ENCODE measurements at places on chromosomes 7 and 10. TPM values are rescaled to one million over a fixed set of nuclear protein-coding genes. Genes with fewer than 3 reads are reported as not detected.

The HOXA3 gene
- total RNA-seq = 2.9 TPM

The STAG3 gene
- 0.84 TPM for total RNA-seq

The NKX2-3 gene
- total RNA-seq = not detected

The ORAI2 gene
- total RNA-seq = 38.8 TPM

The ITIH2 gene
- not detected for total RNA-seq

The PHKG1 gene
- total RNA-seq = not detected

The CYP3A7 gene
- 0.34 TPM for total RNA-seq

The CNTNAP2 gene
- under 0.01 TPM for total RNA-seq

The ACTR3C gene
- 0.17 TPM for total RNA-seq

The FGL2 gene
- total RNA-seq = 0.15 TPM

The UTF1 gene
- not detected for total RNA-seq

The PDK4 gene
- total RNA-seq = 0.45 TPM

The GSTO2 gene
- 7.6 TPM for total RNA-seq

The CPA1 gene
- not detected for total RNA-seq

The HOGA1 gene
- total RNA-seq = 1.0 TPM

The ASB10 gene
- not detected for total RNA-seq

The MRLN gene
- total RNA-seq = not detected

The DKK1 gene
- 53.1 TPM for total RNA-seq

The STEAP4 gene
- 0.17 TPM for total RNA-seq

The PNLIP gene
- total RNA-seq = not detected

The ABCA13 gene
- not detected for total RNA-seq

The TWIST1 gene
- total RNA-seq = 29.6 TPM
